B cell (primary cell): ENCODE measurements at places on chromosomes 1 and 21.
A peak's percentile ranks its signal among the peaks of the same experiment; 100 is the strongest.

GRCh38 chr1:157104598-157105293, 5.1 kb upstream of the ETV3L start:
- no peak for DNase-seq

- DNase-seq = no peak
Observed at GRCh38 chr1:208637181-208637580, 393.0 kb upstream of the PLXNA2 start.

DNA sequence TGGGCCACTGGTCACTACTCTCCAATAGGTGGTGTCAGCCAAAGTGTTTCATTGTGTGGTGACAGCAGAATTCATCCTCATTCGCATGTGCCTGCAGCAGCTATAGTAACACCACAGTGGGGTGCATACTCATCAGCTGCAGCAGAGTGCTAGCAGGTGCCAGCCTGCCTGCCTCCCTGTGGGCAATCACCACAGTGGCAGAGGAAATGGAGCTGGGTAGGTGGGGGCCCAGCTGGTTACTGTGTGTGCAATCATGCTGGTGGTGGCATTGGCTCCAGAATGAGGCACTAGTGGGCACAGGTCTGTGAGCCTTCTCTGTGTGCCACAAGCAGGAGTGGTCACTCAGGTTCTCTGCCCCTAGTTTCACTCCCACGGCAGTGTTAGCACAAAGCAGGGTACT, 579.2 kb downstream of the PTPRC start:
- no peak for DNase-seq

- DNase-seq = no peak
Observed at GRCh38 chr1:147292012-147292411, 49.5 kb downstream of the CHD1L start.

DNA sequence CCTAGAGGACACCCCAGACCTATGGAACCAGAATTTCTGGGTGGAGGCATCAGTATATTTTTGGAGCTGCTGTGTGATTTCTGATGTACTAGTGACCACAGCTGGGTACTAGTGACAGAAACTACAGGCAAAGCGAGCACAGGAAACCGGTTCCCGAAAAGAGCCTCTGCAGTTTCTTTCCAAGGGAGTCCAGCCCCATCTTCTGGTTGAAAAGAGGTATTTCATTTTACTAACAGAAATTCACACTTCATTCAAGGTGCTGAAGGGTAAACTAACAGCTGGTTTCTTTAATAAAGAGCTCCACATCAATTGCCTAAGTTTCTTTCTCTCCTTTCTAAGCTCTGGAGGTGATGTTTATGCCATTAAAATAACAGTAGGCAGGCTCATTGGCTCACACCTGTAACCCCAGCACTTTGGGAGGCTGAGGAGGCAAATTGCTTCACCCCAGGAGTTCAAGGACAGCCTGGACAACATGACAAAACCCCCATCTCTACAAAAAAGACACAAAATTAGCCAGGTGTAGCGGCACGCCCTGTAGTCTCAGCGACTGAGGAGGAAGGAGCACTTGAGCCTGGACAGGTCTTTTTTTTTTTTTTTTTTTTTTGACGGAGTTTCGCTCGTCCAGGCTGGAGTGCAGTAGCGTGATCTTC, 22.0 kb downstream of the THAP3 start:
- DNase-seq = peak; percentile 63

DNA sequence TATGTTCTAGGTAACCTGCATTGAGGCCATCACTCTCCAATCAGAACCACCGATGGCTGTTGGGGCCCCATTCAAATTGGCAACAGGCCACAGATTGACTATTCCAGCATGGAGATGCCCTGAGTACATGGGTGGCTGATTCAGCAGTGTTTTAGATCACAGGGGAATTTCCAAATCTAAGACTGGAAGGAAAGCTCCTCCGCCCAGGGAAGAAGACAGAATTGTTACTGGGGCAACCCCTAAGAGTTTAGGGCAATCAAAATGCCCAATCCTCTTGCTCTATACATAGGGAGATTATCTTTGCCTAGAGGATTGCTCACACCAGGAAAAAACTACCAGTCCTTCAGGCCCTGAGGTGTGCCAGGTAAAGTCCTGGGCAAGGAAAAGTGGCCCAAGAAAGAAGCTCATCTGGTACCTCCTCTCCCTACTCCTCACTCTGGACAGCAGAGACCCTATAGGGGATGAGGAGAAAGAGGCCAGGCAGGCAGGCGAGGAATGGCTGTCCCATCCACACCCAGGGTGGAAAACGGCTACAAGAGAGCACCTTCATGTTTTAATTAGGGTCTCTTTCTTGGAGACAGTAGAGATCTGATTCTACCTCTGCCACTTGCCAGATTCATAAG, 5.8 kb downstream of the S100A8 start:
- DNase-seq = no peak

- DNase-seq = no peak
Observed at GRCh38 chr1:18646091-18646785, 15.6 kb downstream of the PAX7 start.

DNA sequence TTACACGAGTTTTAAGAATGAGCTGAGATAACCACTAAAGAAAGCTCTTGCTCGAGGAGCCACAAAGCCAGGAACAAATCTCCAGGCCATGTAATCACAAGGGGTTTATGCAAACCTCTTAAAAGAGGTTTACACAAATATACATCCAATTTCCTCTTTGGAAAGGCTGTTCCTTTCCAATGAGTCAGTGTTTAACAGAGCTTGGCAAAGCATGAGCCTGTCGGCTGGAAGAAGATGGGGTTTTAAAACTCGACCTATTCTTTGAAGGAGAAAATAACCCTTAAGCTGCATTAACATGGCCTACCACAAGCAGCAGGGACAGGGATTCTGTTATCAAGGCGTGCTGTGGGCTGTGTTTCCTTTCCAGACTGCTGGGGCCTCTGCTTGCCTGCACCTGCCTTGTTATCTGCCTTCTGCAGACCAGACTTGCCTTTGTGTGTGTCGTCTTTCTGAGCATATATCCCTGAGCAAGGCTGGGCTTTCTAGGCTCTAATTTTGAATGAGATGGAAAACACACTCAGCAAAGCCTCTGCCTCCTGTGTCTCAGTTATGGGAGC, 40.6 kb upstream of the CYP2J2 start:
- DNase-seq = no peak

DNA sequence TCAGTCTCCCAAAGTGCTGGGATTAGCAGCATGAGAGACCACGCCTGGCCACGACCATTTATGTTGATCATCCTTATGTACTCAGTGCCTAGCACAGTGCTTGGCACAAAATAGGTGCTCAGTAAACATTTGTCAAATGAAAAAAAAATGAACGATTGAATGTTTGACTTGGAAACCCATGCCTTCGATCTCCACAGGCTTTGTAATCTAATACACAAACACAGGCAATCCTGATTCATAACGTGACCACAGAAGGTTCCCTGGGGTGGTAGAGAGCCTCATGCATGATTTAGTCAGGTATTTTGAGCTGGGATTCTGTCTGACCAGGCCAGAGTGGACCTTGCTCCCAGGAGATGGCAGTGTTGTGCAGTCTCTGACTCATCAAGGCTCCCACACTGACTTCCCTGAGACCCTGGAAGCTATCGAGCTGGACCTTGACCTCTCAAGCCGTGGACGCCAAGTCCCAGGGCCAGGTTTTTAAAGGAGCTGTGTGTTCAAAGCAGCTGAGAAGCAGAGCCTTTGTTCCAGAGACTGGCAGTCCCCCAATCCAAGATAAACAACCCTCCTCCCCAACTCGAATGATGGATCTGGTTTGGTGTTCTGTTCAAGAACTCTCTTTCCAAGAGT, 81.1 kb downstream of the PGM1 start:
- DNase-seq = no peak

DNA sequence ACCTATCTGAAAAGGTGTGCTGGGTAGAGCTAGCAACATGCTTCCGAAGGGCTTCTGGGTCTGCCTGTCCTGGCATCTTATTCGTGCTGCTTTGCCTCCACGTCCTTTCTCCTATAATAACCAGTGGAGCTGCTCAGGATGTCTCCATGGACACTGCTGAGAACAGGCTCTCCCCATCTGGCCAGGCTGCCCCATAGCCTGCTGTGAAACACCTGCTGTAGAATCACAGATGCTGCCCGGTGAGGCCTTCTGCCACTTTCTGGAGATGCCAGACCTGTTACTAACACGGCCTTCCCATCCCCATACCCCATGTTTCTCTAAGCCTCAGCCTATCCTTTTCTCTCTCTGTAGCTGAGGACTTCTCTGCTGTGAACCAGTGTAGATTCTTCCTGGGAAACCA, 120.5 kb downstream of the IER5 start:
- no peak for DNase-seq

- DNase-seq = peak; percentile 48
Observed at GRCh38 chr1:78045926-78046778, at the start of gene GIPC2. TSS of gene GIPC2 (plus strand) at chr1:78045966. CDS start at chr1:78046095, 129 bp downstream.
